Muscle of arm (tissue), 14 donors: ENCODE measurements at places on chromosomes 5 and 9. TPM values are rescaled to one million over a fixed set of nuclear protein-coding genes. Genes with fewer than 3 reads are reported as not detected.

Gene GFI1B
- 0.51 TPM for polyA plus RNA-seq

DNA sequence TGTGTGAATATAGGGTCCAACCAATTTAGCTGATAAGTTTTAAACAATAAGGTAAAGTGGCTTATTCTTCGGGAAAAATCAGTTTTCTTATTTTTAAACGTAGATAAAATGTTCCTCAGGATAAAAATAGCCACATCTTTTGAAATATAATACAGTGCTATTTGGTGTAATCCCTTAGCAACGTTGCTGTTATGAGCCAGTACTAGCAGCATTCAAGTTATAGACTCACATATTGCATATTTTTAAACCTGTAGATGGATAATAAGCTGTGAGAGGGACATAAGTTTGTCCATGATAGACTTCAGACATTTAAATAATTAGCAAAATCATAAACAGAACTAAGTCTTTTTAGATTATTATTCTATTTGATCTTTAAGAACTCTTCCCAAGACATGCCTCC is 6.3 kb downstream of the PDE4D start:
- no peak for DNase-seq

Gene C5orf46
- polyA plus RNA-seq = not detected

DNA sequence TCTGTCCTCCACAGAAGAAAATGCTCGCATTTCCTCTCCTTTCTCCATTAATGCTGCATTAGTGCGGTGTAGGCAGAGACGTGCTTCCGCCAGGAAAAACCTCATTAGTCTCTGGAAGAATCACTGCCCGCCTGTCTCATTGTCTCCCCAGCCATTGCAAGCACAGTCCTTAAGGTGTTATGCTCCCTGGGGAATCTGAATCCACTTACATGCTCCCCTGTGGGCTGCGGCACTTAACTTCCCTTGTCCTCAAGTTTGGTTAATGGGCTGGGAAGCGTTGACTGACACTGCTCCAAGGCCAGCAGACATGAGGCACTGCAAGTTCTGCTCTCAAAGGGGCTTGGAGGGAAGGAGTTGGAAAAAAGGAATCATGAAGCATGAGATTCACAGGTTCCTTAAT is 41.6 kb downstream of the TARS1 start:
- DNase-seq = no peak

DNA sequence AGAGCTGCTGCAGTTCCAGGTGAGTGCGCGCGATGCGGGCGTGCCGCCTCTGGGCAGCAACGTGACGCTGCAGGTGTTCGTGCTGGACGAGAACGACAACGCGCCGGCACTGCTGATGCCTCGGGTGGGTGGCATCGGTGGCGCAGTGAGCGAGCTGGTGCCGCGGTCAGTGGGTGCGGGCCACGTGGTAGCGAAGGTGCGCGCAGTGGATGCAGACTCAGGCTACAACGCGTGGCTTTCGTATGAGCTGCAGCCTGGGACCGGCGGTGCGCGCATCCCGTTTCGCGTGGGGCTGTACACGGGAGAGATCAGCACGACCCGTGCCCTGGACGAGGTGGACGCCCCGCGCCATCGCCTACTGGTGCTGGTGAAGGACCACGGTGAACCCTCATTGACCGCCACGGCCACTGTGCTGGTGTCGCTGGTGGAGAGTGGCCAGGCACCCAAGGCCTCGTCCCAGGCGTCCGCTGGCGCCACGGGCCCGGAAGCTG is 2.0 kb downstream of the PCDHA3 start:
- DNase-seq = no peak

- no peak for DNase-seq
Measured at GRCh38 chr5:172104801-172105701, 83.0 kb downstream of the STK10 start.

- peak; percentile 35 for DNase-seq
Measured at GRCh38 chr5:95283761-95284571, 928 bp downstream of the MCTP1 start.

Gene MORN5
- polyA plus RNA-seq = 0.31 TPM

Gene TRIM14
- 0.78 TPM for polyA plus RNA-seq

- DNase-seq = no peak
Measured at GRCh38 chr5:131563434-131564228, 71.4 kb downstream of the RAPGEF6 start.

Gene CD72
- polyA plus RNA-seq = 4.8 TPM

- DNase-seq = no peak
Measured at GRCh38 chr9:97809666-97810344, 43.2 kb upstream of the FOXE1 start.

DNA sequence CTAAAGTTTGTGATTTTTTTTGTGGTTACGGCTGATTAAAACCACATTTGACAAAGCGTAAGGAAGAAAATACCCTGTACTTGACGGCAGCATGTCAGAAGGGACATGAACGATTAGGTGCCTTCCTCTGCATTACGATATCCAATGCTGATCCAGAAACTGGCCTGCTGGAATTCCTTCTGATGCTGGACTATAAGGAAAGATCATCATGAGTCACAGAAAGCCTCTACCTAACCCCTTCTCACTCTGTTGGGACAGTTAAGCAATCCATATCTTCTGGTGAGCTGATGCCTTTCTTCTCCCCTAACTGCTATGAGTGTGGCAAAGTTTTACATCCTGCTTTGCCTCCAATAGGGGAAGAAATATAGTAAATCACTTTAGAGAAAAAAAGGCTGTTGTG is 78.4 kb upstream of the PAPPA start:
- DNase-seq = no peak

- DNase-seq = peak; percentile 66
Measured at GRCh38 chr5:173472164-173472563, 143.9 kb upstream of the STC2 start.

DNA sequence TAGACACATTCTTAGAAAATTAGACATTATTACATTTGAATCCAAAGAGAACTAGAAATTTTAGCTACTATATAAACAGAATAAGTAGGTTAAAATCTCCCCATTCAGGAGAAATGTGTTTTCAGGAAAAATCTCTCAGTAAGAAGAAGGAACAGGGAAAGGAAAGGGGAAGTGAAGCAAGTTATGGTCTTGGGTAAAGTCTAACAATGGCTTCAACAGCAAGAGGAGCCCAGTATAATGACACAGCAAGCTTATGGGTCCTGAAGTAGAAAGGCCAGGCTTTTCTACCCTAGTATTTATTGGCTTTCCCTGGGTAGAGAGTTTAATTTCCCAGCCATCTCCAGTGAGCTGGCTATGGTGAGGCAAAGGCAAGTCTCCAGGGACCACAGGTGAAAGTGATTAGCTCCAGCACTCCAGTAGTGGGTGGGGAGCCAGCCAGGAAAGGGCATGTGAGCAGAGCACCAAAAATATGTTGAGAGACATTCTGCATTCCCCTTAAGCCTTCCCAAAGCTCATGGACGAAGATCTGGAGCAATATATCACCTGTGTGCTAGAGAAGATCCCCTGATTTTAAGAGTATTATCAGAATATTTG is 981.7 kb downstream of the NR2F1-AS1 start:
- DNase-seq = no peak

DNA sequence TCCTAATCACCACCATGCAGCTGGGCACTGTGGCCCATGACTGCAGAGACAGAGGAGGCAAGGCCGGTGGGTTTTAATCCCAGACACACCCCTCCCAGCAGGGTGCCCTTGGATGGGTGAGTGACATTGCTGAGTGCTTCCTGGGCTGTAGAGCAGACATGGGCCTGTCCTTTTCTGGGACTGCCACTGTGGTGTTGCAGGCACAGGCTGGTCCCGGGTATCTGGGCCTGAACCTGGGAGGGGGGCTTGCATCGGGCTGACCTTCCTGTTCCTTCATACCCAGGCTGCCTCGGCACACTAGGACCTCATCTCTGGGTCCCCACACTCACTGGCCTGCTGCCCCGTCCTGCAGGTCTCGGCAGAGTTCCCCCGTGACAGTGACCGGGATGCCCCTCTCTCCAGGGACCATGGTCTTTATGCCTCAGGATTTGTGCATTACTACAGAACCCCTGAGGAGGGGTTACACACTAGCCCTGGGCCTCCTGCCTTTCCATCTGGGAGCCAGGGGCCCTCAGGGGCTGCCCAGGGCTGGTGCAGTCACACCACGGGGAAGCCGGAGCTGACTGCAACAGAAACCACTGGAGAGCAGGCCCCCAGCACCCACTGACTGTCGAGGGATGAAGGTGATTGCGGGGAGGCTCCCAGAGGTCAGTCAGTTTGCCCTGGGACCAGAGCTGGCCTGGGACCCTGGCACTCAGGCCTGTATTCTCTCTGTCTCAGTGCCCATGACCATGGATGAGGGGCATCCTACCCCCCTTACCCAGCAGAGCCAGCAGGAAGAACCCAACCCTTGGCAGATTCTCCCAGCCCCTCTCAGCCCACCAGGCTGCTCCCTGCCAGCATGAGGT is 8.9 kb upstream of the SLC25A48 start:
- DNase-seq = no peak

- no peak for DNase-seq
Measured at GRCh38 chr5:173648308-173648866, 31.9 kb upstream of the BOD1 start.

- no peak for DNase-seq
Measured at GRCh38 chr5:115656404-115656803, 30.6 kb upstream of the TMED7 start.

- no peak for DNase-seq
Measured at GRCh38 chr5:61674378-61674777, 342.3 kb downstream of the ZSWIM6 start.

Gene IL5
- not detected for polyA plus RNA-seq

DNA sequence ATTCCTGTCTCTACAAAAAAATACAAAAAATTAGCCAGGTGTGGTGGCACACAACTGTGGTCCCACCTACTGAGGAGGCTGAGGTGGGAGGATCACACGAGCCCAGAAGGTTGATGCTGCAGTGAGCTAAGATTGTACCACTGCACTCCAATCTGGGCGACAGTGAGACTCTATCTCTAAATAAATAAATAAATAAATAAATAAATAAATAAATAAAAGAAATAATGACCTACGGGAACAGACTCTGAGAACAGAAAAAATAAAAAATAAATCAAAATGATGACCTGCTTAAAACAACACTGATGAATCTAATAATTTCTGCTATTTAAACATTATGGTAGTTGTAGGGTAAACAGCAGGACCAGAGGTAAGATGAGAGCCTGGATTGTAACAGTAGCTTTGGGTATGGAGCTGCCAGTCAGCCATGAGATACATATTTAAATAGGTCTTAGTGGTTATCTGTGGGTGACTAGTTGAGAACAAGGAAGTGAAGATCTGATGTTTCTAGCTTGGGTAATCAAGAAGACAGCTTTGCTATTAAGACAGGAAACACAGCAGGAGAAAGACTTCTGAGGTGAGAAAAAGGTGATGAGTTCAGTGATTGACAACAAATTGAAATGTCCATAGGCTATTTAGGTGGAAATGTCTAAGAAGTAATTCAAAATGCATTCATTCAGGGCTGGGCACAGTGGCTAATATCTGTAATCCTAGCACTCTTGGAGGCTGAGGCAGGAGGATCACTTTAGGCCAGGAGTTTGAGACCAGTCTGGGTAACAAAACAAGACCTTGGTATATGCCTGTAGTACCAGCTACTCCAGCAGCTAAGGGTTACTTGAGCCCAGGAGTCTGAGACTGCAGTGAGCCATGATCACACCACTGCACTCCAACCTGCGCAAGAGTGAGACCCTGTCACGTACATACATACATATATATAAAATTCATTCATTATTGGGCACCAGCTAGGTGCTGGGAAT is 11.0 kb downstream of the RNF145 start:
- DNase-seq = no peak

GRCh38 chr9:131402738-131403492 is 9.0 kb downstream of the PRRC2B start:
- DNase-seq = no peak

- no peak for DNase-seq
Measured at GRCh38 chr9:134374301-134375010, 48.2 kb downstream of the RXRA start.

- no peak for DNase-seq
Measured at GRCh38 chr5:138629392-138629791, 54.2 kb upstream of the HSPA9 start.

- peak; percentile 62 for DNase-seq
Measured at GRCh38 chr5:139863855-139864558, 68.4 kb downstream of the PSD2 start.

Gene DNAI1
- 0.28 TPM for polyA plus RNA-seq

DNA sequence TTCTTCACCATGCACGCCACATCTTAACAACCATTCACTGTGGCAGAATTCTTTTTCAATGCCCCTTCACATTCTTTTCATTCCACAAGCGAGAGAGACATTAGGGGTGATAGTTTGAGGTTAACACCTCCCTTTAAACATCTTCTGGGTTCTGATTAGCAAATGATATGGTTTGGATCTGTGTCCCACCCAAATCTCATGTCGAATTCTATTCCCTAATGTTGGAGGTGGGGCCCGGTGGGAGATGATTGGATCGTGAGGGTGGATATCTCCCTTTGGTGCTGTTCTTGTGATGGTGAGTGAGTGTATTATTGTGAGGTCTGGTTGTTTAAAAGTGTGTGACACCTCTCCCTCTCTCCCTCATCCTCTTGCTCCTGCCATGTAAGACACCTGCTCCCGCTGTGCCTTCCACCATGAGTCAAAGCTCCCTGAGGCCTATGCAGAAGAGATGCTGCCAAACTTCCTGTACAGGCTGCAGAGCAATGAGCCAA is 46.1 kb upstream of the RAI14 start:
- no peak for DNase-seq

GRCh38 chr5:93072831-93073459 is 508.1 kb downstream of the NR2F1-AS1 start:
- no peak for DNase-seq

- DNase-seq = no peak
Measured at GRCh38 chr5:136236479-136237083, 43.6 kb upstream of the SMIM32 start.

Gene SEPTIN8
- 44.1 TPM for polyA plus RNA-seq

GRCh38 chr5:37355161-37355560 is 15.7 kb downstream of the NUP155 start:
- no peak for DNase-seq

Gene NR5A1
- polyA plus RNA-seq = not detected

Gene SV2C
- polyA plus RNA-seq = not detected

Gene FOXI1
- polyA plus RNA-seq = not detected

Gene MYORG
- polyA plus RNA-seq = 18.4 TPM

- DNase-seq = no peak
Measured at GRCh38 chr9:85392260-85392659, 349.5 kb downstream of the AGTPBP1 start.

GRCh38 chr9:71857159-71857558 is 53.8 kb downstream of the ABHD17B start:
- DNase-seq = no peak

Gene GFPT2
- polyA plus RNA-seq = 12.5 TPM

DNA sequence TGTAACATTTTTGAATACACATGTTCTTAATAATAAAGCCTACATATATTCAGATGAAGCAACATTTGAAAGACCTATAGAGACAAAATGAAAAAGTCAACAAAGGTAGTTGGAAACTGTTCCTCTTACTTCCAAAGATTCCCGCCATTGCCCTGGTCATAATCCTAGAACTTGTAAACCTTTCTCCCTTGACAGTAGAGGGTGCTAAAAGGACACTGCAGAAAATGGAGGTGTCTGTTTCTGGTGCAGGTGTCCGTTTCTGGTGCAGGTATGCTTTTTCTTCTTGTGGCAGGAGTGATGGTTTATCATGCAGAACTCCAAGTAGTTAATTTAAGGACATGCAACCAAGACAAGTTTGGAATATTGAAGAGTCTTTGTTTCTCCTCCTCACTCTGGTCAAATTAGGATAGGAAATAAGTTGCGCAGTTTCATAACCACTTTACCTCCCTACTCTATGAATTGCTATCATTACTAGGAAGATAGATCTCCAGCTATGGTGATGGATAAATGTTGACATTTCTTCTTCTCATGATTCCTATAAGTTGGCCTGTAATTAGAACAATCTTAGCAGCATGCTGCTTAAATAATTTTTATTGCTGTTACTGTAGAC is 56.0 kb upstream of the FAM174A start:
- no peak for DNase-seq
